ENCODE measurements at places on chromosomes 13 and 19.

GRCh38 chr13:113078902-113079780, 26.4 kb upstream of the F7 start:
- DNase-seq, result no peak

DNA sequence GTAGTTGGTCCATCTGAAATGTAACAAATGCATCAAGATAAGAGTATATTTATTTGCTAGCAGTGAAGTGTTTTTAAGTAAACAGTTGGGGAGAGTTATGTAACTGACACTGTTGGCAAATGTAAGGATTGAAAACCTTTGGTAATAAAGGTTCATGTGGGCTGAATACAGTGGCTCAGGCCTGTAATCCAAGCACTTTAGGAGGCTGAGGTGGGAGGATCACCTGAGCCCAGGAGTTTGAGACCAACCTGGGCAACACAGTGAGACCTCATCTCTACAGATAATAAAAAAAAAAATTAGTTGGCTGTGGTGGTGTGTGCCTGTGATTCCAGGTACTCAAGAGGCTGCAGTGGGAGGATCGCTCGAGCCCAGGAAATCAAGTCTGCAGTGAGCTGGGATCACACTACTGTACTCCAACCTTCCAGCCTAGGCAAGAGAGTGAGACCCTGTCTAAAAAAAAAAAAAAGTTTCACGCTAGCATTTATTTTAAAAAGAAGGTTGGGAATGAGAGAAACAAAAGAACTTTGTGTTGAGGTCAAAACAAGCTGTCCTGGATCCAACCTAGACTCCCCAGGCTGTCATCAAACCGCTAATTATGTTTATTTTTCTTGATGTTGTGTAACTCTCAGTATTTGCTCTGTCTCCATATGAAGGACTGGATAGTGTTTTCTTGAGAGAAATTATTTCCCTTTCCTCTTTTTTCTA, 20.7 kb downstream of the SETDB2 start:
- no peak for DNase-seq

DNA sequence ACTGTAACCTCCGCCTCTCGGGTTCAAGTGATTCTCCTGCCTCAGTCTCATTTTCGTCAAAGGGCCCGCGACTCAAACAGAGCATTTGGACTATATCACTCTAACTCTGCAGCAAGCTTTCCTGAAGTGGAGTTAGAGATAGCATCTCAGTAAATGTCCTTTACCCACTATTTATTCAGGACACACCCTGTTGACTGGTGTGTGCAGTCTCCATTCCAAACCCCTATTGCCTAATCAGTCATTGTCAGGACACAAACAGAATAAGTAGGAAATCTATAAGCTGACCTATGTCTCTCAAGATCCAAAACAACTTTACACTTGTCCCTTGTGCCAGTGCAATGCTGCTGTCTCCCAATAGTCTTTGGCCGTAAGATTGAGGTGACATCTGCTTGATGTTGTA, 1.4 kb downstream of the ZNF222 start:
- DNase-seq, result no peak

GRCh38 chr19:24049537-24049936, 37.5 kb upstream of the ZNF254 start:
- no peak for DNase-seq

DNA sequence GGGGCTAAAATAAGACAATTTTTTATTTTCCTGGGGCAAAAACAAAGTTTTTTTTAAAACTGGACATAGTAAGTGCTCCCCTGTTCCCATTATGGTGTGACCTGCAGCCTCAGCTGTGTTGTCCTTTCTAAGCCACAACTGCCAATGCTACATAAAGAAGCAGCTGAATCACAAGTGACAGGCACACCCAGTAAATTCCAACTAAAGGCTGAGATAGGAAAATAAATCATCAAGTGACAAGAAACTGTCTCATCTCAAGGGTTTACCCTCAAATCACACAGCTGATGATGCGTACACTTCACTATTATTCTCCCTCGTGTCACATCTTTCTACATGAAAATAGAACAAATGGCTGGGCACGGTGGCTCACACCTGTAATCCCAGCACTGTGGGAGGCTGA, 28.7 kb downstream of the STK24 start:
- peak; percentile 26 for DNase-seq

DNA sequence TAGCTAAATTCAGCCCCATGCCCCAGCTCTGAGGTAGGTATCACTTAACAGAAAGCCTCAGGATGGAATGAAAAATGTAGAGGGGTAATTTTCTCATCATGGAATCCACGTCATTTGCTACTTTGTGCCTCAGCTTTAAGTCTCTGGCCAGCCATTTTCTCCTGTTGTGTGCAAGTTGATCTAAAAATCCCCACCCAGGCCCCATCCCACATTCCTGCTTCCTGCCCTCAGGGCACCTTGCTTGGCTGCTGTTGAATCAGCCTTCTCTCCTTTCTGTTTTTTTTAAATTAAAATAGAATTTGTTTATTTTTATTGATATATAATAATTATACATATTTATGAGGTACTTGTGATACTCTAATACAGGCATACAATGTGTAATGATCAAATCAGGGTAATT, 179.9 kb upstream of the TSHZ3 start:
- no peak for DNase-seq

GRCh38 chr13:109357751-109358471, 428.5 kb downstream of the IRS2 start:
- DNase-seq, result peak; percentile 17

- DNase-seq, result no peak
Measured at GRCh38 chr13:64300239-64300638, 2884.6 kb upstream of the PCDH20 start.

- no peak for DNase-seq
Measured at GRCh38 chr13:74922963-74923362, 559.0 kb downstream of the TBC1D4 start.

GRCh38 chr19:49891393-49891792, 5.3 kb downstream of the IL4I1 start:
- no peak for DNase-seq

DNA sequence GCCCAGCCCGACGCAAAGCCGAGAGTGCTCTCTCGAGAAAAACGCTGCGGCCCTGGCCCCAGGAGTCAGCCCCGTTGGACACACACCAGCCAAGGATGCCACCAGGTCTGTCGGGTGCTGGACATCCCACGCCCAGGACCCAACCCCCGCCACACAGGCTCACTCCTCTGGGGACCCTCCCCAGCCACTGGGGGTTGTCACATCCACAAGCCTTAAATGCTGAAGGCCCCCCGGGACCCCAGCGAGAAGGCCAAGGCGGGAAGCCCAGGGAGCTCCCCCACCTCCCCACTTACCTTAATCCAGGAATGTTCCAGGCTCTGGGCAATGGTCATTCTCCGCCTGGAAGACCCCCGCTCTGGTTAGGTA, 11.2 kb downstream of the DAPK3 start:
- no peak for DNase-seq
